ENCODE measurements at places on chromosomes 6 and 20.

DNA sequence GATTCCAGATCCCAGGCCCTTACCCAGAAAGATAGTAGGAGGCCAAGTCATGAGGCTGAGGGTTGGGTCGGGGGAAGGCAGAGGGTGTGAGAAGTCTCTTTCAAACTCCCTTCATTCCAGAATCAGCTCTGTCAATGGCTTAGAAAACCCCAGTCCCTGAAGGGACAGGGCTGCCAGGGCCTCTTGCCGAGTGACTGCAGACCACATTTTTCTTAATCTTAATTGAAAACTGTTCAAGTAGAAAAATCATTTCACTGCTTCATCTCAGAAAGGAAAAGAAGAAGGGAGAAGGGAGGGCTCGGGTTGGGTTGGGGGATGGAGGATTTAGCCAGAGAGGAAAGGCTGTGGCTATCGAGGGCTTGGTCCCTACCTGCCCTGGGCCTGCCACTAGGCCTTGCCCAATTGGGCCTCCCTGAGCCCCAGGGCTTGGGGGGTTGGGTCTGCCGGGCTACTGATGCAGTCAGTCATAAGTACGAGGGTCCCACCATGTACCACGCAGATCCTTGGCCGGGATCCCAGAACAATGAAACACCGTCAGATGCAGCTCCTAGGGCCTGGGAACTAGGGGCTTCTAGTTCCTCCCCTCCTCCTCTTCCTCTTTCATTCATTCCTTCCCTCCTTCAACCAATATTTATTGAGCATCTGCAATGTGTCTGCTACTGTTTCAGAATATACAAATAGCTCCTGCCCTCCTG, 44.0 kb upstream of the CTNNBL1 start:
- no peak for DNase-seq

DNA sequence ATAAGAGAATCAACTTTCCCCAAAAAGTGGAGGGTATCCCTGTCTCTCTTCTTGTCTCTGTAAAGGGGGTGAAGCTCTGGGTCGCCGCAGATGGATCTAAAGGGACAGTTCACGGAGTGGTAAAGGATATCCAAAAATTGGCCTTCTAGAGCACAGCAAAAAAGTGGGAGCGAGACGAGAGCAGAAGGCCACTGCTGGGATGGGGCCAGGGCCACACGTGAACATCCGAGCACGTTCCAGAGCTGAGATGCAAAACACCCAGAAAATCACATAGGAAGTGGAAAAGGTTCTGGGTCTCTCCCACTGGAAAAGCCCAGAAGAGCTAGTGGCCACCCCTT, 837 bp downstream of the TRAM2 start:
- no peak for DNase-seq

DNA sequence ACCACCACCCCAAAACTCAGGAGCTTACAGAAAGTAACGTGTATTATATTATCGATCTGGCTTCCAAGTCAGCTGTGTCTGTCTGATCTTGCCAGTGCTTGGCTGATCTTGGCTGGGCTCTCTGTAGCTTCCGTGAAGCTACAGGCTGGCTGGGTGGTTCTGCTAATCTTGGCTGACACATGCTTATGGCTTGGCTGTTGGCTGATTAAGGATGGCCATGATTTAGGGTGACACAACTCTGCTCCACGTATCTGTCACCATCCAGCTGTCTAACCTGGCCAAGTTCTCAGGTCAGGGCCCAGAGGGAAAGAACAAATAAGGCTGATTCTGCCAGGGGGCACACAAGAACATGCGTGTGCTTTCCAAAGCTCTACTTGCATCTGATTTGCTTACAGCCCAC, 64.7 kb upstream of the PRL start:
- no peak for DNase-seq

DNA sequence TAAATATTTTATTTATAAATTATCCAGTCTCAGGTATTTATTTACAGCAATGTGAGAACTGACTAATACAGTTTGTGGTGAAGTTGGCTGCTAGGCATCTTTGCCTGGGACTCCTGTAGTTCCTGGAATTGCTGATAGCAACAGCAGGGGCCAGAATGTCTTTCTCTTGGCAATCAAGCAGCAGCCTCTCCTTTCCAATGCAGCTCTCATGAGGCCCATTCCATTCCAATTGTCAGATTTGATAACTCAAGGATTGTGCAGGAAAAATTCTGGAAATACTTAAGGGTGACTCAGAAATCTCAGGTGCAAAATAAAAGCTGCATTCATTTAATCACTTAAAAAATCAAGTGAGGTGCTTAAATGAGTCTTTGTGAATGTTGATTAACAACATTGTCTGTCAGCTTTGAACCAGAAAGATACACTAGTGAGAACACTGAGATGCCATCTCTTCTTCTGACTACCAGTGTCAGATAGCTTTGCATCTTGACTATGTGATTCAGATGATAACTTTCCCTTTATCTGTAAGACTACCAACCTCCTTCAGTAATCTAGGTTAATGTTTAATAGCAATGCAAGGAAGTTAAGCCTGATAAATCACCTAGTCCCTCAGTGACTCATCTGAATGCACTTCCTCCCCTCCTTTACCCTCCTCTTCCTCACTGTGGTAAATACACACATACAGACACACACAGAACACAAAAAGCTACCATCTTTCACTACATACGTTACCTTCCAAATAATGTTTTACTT, 32.1 kb upstream of the COL21A1 start:
- no peak for DNase-seq

GRCh38 chr6:53492860-53493634, 51.9 kb downstream of the GCLC start:
- no peak for DNase-seq

GRCh38 chr20:54028276-54029011, 42.0 kb downstream of the BCAS1 start:
- no peak for DNase-seq

DNA sequence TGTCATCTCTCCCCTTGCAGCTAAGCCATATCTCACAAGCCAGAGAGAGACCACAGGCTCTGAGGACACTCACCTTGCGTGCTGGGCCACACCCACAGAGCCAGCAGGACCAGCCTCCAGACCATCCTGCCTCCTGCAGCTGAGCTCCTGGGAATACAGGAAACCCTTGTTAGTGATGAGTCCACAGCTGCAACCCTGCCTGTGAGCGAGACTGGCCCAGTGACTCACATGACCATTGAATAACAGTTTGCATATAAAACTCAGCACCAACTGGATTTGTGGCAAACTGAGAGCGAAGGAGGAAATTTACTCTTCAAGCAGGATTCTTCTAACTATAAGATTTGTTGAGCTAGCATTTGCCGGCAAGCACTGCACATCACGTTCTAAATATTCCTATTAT, 3.0 kb downstream of the THBS2 start:
- DNase-seq: no peak

DNA sequence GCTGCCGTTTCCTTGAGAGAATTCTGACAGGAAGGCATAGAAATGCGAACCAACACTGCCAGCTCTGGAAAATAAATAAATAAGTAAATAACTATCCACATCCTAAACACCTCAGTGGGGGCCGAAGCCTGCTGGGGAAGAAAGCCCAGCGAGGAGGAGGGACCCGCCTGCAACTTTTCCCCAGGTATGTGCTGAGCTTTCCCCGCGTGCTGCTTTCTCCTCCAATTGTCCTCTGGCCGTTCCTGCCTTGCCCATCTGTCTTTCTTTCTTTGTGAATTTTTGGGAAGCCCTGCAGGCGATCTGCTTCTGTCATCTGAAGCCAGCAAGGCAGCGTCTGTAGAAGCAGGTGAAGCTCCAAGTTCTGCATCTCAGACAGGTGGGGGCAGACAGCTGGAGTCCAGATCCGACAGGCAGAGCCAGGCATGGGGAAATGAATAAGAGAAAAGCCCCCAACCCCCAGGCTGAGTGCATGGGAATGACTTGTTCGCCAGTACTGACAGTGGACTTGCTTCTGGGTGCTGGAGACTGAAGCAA, 49.2 kb upstream of the IL17A start:
- no peak for DNase-seq

DNA sequence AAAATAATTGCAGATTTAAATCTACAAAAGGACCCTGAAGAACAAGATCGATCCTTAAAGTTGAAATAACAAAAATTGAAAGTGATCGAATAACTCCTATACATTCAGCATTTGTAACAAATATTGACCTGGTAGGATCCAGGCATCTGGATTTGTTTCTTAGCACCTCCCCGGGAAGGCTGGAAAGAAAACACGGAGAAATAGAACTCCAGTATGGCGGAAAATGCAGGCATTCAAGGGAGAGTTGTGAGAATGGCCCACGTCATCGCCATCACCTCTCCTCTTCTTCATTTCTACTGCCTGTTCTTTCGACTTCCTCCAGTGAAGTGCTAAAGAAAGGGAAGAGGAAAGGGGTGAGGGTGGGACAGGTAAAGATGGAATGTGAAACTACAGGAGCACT, 242.3 kb upstream of the TFAP2D start:
- DNase-seq: no peak

GRCh38 chr6:73476723-73477122, 15.2 kb downstream of the MTO1 start:
- no peak for DNase-seq

- no peak for DNase-seq
These were observed 55.6 kb downstream of the PTPRK start for GRCh38 chr6:128464790-128465189.

DNA sequence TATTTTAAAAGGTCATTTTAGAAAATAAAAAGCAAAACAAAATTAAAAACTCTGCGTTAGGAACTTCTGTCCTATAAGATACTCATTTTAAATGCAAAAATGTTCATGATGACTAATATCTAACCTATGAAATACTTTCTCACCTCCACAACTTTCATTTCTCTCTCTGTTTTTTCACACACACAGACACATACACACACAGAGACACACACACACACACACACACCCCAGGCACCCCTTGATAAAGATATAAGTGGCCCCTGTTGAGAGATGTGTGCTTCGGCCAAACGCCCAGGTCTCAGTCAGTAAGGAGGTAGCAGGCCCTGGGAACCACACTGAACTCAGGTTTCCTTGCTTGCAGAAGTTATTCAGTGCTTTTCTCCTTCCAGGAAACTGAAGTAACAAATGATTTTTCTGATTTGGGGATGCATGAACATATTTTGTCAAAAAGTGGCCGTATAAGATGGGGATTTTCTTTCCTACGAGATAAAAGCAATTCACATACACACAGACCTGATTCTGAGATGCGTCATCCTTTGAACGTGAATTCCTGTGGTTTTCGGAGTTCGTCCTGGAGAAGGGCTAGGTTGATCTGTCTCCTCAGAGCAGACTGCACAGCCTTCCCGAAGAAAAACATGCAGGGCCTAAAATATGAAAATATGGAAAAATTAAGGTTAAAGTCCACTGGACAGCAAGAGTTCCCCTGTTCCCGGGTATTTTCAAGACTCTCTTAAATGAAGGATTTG, 306.8 kb upstream of the FOXQ1 start:
- DNase-seq: no peak

GRCh38 chr6:36929607-36930006, 24.9 kb upstream of the PI16 start:
- DNase-seq: no peak

DNA sequence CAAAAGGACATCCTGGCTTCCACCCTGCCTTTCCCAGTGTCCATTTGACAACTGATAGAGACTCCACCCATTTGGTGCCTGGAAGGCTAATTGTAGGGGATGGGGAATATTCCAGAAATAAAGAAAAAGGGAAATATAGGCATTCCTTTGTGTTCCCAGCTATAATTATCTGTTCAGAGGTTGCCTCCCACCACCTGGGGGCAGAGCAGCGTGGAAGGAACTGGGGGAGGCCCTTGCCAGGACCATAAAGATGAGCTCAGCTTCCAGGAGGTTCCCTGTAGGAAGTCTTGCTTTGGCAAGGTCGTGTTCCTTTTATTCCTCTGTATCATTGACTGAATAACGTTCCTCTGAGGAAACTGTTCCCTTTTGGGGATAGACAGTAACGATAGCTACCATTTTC, 214.7 kb downstream of the TFAP2C start:
- no peak for DNase-seq
